Progenitor cell of endocrine pancreas (in vitro differentiated cells): ENCODE measurements at places on chromosomes 12 and 14.

GRCh38 chr12:793037-793436, 40.7 kb downstream of the WNK1 start:
- DNase-seq: no peak

DNA sequence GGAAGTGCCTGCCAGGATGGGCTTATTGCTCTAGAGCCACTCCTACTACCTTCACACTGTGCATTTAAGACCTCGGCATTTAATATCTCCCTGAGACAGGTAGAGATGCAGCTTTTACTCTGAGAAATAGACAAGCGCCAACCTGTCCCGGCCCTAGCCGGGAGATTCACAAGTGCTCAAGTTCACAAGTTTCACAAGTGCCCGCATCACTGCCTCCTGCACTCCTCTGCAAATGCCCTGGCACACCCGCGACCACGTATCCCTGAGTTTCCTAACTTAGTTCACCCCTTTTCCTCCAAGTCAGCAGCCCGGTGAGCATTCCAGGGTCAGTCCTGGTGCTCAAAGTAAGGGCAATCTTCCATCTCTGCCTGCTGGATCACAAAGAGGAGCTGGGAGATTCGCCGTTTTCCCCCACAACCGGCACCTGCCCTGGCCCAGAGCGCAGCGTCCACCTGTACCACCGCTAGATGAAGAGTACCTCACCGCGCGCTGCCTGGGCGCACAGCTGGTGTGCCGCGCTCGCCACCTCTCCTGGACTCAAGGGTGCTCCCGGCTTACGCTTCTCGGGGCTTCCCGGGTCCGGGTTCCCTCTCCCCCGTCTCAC, 5.0 kb upstream of the SLC38A4 start:
- DNase-seq: no peak

GRCh38 chr14:84036840-84037239, 1493.1 kb upstream of the FLRT2 start:
- no peak for DNase-seq

- no peak for DNase-seq
Observed at GRCh38 chr14:99539491-99539890, 58.3 kb downstream of the CCNK start.

DNA sequence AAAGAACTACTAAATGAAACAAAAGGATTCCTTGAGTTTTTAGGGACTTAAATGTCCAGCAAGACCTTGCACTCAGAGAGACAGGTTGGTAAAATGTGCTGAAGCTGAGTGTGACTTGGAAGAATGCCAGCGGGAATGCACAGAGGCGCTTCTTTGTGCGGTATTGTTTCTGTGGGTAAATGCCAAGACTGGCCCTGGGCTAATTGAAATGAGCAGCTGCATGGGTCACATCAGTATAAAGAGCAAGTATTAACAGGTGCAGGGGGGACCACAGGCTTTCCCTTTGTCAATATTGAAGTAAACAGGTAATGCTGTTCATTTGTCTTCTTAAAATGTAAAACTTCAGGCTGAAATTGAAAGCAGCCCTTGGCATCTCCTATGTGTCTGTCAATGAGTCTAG, 74.3 kb downstream of the LMO3 start:
- DNase-seq: no peak

DNA sequence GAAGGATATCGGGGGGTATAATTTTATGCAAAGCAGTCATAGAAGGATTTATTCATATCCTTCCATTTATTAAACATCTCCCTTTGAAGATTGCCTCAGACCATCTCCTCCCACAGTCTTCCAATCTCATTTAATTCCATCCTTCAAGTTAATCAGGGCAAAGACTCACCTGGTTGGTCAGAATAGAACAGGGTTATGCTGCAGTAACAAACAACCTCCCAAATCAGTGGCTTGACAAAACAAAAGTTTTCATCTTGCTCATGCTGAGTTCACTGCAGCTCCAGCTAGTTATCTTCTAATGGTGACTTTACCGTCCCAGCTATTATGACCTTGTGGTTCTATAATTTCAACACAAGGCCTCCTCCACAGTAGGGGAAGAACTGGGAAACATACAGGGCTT, 48.8 kb upstream of the MTERF2 start:
- DNase-seq: no peak
